ENCODE measurements at places on chromosomes 3 and 15.

- no peak for DNase-seq
These were observed 43.4 kb downstream of the HLTF start for GRCh38 chr3:149042789-149043386.

DNA sequence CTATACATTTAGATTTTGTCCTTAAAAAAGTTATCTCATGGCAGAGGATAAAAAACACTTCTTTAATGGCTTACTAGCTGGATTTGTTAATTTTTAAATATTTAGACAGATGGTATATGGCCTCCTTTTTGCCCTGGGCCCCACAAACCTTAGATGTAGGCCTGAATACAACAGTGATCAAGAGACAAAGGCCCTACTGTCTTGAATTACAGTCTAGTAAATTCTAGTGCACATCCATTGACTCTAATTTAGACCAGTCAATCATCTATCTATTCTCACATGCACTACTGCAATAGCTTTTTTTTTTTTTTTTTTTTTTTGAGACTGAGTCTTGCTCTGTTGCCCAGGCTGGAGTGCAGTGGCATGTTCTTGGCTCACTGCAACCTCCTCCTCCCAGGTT is 452.8 kb downstream of the FHIT start:
- DNase-seq: no peak

DNA sequence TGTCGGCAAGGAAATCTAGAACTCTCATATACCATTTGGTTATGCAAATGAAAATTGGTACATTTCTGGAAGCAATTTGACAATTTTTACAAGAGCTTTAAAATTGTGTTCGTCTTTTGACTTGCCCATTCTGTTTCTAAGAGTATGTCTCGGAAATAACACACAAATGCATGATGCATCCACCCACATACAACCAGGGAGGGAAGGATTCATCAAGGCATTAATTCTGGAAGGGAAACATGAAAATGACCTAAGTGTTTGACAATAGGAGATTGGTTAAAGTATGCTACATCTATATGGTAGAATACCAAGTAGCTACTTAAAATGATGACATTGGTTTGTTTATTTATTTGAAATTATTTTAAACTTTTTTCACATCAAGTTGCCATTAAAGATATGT is 58.6 kb downstream of the PIAS1 start:
- no peak for DNase-seq

DNA sequence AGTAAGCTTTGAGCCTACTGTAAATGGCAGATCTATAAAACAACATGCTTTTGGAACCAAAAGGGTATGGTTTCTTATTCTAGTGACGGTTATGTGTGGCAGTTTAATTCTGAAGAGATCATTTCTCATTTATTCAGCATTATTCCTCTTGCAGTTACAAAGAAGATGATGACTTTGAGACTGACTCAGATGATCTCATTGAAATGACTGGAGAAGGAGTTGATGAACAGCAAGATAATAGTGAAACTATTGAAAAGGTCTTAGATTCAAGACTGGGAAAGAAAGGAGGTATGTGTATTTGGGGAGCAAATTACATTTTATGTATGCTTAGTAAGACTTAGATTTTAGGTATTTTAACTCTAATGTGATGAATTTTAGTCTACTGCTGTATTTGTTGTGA is 41.5 kb downstream of the CHD2 start:
- no peak for DNase-seq

DNA sequence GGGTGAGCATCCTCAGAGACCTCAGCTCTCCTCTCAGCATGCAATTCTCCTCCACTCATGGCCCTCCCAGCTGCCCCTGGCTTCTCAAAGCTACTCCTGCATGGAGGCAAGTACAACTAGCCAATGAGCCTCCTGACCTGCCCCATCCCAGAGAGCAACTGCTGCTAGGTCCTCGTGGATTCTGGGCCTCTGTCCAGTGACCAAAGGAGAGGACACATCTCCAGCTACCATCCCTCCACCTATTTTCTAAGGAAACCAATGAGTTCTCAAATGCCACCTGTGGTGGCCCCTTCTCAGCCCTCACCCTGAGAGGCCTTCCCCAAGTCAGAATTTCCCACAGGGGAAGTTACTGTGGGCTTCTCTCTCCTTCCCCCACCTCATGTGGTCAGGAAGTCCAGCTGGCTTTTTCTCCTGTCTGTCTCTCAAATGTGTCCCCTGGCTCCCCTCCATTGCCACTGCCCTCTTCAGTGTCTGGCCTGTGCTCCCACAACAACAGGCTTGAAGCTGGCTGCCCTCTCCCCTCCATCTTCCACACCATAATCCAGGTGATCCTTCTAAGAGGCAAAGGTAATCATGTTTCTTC is 43.0 kb downstream of the LIPC start:
- no peak for DNase-seq
